Stimulated activated CD4-positive, alpha-beta T cell treated with anti-CD3 and anti-CD28 coated beads, TNF-alpha, amount 100 ng/mL, for 24 hours (primary cell): ENCODE measurements at places on chromosomes 13 and 19.

DNA sequence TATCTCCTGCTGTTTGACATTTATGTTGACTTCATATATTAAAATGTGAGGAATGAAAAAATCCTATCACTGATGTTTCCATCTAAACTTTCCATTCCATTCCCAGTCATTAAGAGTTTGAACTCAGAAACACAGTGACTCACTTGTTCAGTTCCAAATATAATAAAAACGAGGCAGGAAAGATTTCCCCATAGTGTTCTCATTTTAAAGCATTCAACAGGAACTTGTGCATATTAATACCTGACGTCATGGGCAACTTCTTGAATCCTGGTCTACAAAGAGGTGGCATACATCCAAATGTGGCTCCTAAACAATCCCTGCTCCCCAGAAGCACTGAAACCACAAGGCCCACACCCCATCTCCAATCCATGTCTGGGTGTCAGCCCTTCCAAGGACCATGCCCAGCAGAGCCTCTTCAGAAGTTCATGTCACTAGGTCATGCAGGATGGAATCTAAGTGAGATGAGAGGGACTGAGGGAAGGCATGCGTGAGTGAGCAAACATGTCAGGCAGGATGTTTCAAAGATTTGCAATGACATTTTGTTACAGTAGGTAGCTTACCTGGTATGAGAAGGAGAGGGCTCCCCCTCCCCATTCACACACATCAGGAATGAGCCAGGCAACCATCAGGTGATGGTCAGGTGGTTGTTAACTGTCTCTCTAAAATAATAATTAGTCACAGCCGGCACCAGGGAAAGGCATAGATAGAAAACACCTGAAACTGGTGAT lies 9.4 kb upstream of the ERVV-2 start:
- no peak for DNase-seq

DNA sequence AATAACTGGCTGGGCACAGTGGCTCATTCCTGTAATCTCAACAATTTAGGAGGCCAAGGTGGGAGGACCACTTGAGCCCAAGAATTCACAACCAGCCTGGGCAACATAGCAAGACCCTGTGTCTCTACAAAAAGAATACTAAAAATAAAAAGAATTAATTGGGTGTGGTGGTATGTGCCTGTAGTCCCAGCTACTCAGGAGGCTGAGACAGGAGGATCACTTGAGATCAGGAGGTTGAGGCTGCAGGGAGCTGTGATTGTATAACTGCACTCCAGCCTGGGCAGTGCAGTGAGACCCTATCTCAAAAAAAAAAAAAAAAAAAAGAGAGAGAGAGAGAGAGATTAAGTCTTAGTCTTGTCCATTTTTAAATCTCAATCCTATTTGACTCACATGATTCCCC lies 35.6 kb upstream of the SERPINE3 start:
- no peak for DNase-seq

- DNase-seq = no peak
Measured at GRCh38 chr13:92836171-92836570, 390.4 kb upstream of the GPC6 start.

DNA sequence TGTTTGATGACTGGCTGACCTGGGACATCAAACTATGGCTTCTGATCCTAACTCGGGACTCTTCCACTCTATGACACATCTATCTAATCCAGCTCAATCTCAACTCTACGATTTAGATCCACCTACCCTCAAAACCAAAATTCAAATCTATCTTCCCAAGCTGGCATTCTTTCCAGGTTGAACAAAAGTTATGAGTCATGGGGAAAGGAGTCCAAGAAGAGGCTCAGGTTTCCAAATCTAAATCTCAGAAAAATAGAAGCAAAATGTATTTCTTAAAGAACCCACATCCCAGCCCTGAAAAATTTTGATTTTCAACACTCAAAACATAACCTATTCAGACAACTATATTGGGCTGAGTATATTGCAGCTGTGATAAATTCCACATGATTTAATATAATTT lies 143.9 kb upstream of the IPO5 start:
- no peak for DNase-seq

- no peak for DNase-seq
Measured at GRCh38 chr13:86729206-86729605, 930.0 kb upstream of the SLITRK6 start.

DNA sequence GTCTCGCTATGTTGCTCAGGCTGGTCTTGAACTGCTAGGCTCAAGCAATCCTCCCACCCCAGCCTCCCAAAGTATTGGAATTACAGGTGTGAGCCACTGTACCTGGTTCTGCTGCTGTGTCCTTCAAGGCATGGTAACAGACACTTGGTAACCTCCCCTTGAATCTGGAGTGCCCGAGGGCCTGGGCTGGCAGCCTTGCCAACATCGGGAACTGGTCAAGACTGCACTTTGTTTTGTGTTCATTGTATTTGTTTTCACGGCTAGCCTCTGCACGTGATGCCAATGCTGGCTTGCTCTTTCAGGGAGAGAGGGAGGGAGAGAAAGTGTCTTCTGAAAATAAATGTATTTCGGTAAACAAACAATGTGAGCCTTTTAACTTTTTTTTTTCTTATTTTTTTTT lies 12.0 kb downstream of the CERS4 start:
- DNase-seq = no peak

DNA sequence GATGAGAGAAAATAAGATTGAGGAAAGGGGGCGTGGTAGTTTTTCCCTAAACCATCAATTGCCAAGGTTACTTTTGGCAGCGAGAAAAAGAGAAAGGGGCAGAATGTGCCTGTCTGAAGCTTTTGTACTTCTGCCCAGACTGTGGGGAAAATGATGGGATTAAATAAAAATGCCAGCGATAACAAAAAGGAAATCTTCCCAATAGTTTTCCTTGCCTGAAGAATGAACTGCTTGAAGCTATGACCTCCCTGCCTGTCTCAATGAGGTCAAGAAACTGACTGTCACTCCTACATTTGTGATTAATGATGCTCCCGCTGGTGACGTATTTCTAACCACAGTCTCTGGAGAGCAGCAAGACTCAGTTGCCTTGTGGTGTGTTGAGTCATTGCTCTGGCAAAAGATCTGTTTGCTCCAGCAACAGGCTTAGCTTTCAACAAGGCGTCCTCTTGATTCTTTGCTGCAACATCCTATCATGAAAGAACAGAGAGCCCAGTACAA lies 1051.5 kb downstream of the DIAPH3 start:
- no peak for DNase-seq

DNA sequence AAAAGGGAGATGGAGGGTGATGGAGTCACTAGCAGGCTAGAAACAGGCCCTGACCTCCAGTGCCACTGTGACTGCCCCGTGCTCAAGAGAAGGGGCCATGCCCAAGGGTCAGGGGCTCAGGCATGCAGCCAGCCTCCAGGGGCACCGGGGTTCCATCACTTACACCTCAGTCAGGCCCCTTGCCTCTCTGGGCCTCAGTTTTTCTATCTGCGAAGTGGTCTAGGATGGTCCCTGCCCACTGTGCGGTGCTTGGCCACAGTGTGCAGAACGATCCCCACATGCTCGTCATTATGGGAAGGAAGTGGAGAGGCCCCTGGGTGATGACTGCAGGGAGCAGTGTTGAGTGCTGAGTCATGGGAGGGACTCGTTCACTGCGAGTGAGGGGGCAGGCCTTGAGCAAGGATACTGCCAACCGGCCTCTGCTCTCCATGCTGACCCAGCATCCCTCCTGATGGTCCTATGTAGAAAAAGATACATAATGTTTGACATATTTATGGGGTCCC lies 23.1 kb downstream of the TMED1 start:
- no peak for DNase-seq

GRCh38 chr13:113930671-113931637 lies 42.9 kb downstream of the C13orf46 start:
- DNase-seq = peak; percentile 24
